ENCODE measurements at places on chromosomes 5 and 9.

DNA sequence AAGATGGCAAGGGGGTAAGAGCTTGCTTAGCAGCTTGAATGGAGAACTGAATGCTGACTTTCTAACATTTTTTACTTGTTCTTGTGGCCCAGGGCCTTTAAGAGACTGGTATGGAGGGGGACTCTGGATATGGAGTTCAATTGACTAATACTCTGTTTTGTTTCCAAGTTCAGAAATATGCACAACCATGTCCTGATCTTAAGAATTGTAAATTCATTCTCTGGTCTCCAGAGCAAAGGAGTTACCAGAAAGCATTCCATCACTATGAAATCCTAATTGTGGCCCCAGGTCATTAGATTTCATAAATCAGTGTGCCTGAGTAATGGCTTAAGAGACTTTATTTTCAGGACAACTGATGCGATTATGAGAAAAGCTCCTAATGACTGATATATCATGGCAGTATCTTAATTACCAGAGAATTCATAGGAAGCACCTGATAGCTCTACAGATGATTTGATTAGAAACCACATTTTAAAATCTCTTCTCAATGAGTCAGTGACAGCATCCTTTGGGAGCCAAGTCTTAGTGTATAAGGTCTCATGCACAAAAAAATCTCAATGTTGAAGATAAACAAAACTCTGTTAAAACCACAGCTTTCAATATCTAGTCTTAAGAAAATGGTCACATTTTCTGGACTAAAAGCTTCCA is 613.6 kb upstream of the KLF4 start:
- H3K36me3 ChIP-seq: no peaks in the 10 kb centered on the region
- no peak overlapping the region for H3K27ac ChIP-seq
- H3K27me3 ChIP-seq: no peaks in the 10 kb centered on the region

DNA sequence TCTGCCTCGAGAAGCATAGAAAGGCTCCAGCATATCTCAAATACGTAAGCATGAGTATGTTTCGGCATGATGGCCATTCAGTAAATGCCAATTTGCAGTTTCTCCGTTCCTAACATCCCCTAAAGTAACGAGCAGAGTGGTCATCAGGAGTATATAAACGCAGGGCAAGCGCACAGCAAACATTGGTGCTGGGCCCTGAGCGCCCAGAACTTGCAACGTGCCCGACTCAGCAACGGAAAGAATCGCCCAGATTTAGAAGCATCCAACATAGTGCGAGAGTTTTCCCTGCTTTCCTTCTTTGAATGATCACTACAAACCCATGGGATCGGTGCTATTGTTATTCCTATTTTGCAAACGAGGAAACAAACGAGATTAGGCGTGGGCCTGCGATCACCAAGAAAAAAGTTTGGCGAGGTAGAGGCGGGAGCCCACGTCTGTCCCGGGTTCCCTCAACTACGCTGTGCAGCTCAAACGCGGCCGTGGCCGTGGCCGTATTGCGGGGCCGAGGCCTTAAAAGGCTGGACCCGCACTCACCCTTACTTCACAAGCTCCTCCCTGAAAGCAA is 505 bp downstream of the RPS14 start:
- DNase-seq: no peak
- peak overlapping the region; percentile 98 for H3K27ac ChIP-seq
- no peaks in the 10 kb centered on the region for H3K27me3 ChIP-seq
- H3K4me3 ChIP-seq: peak overlapping the region; percentile 97
- peaks cover 9% of the 10 kb centered on the region for H3K36me3 ChIP-seq
- peaks cover 19% of the 10 kb centered on the region for H3K4me1 ChIP-seq

- no peak overlapping the region for H3K4me3 ChIP-seq
- no peaks in the 10 kb centered on the region for H3K27me3 ChIP-seq
- peaks cover 5% of the 10 kb centered on the region for H3K36me3 ChIP-seq
- no peak overlapping the region for H3K27ac ChIP-seq
- no peak for DNase-seq
These were observed 16.9 kb downstream of the GSN start for GRCh38 chr9:121284733-121285451.

- peak overlapping the region; percentile 66 for H3K27ac ChIP-seq
- DNase-seq: no peak
These were observed 372.6 kb downstream of the KDM4C start for GRCh38 chr9:7130266-7130820.

GRCh38 chr5:94353605-94354004 is 264.8 kb downstream of the KIAA0825 start:
- DNase-seq: no peak
- H3K27me3 ChIP-seq: no peaks in the 10 kb centered on the region
- H3K27ac ChIP-seq: no peak overlapping the region
- H3K4me3 ChIP-seq: no peak overlapping the region

- no peak overlapping the region for H3K27ac ChIP-seq
- no peaks in the 10 kb centered on the region for H3K27me3 ChIP-seq
- peaks cover 7% of the 10 kb centered on the region for H3K36me3 ChIP-seq
These were observed 74.1 kb downstream of the SLC38A9 start for GRCh38 chr5:55638051-55638450.

DNA sequence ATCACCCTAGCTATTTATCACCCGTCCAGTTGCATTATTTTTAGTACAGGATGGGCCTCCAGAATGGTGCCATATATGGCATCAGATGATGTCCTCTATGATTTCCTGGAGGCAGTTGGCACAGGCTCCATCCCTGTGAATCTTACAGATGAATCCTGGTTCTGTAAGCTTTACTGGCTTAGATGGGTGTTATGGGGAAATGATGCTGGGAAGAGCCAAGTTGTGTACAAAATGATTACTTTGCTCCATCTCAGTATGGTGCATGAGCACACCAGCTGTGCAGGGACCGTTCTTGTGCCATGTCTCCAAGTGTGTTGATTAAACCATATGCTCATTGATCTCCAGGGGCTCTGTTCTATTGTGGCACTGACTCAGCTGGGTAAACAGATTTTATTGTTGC is 755.7 kb downstream of the TLR4 start:
- no peaks in the 10 kb centered on the region for H3K4me1 ChIP-seq
- no peak for DNase-seq
- H3K27me3 ChIP-seq: no peaks in the 10 kb centered on the region
- no peak overlapping the region for H3K4me3 ChIP-seq

Data from T-helper 17 cell (primary cell).